ENCODE measurements at places on chromosomes 12 and 14.

DNA sequence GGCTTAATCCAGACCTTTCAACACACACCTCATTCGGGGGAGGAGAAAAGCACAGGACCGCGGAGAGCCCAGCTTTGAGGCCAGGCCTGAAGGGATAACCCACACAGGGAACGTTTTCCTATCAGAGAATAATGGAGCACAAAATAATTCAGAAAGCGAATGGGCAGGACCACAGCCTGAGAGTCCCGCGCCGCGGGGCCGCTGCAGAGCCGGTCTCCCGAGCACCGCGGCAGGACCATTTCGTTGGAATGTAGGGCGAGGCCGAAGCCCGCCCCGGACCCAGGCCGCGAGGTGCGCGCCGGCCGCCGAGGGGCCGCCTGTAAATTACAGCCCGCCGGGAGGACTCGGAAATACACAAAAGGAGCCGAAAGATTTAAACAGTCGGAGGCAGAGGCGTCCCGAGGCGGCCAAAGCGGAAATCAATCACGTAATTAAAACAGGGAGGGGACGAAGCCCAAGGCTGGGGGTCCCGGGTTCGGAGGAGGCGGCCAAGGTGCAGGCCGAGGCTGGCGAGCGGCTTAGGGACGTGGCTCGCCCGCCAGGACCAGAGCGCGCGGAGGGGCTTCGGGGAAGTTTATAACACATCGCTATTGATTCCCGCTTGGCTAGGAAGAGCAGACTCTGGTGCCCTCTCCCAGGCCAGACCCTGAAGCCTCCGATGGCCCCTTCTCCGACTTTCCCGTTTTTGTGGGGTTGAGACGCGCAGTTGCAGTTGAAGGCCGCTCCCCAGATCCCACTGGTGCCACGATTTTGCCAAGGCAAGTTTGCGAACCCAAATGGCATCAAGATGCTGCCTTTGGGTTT, 6.3 kb upstream of the HOXC4 start:
- DNase-seq = no peak

DNA sequence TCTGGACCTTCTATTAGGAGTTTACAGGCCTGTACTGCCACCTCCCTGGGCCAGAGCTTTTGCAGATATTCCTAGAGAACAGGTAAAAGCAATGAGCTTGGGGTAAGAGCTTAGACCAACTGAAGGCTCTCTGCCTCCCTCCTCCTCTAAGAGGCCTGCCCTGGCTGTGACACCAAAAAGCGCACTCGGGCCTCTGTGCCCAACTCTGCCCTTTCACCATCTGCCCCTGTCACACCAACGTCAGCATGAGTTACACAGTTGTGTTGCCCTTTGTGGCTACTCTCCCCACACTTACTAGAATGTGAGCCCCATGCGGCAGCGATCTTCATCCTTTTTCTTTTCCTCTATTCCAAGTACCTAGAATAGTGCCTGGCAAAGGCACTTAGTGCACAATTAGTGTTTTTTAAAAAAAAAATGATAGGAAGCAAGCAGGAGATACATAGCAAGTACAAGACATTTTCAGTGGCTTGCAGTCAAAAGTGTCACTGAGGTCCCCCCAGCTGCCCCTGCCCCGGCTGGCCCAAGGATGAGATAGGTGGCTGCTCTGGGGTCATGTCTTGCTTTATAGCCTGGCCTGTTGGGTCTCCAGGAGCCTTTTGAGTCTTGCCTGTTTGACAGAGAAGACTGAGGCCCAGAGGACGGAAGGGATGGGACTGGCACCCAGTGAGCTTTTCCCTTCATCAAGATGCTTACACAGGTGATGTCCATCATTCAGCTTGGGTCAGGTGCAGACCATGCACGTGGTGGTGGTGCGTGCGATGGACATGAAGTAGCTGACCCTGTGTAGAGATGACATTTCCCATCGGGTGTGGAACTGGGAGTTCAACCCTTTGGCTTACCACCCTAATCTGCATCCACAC, 12.5 kb downstream of the CKB start:
- no peak for DNase-seq

- no peak for DNase-seq
Measured at GRCh38 chr12:109864916-109865315, 15.4 kb downstream of the GLTP start.

GRCh38 chr14:70289138-70289537, 70.3 kb downstream of the COX16 start:
- peak; percentile 48 for DNase-seq

DNA sequence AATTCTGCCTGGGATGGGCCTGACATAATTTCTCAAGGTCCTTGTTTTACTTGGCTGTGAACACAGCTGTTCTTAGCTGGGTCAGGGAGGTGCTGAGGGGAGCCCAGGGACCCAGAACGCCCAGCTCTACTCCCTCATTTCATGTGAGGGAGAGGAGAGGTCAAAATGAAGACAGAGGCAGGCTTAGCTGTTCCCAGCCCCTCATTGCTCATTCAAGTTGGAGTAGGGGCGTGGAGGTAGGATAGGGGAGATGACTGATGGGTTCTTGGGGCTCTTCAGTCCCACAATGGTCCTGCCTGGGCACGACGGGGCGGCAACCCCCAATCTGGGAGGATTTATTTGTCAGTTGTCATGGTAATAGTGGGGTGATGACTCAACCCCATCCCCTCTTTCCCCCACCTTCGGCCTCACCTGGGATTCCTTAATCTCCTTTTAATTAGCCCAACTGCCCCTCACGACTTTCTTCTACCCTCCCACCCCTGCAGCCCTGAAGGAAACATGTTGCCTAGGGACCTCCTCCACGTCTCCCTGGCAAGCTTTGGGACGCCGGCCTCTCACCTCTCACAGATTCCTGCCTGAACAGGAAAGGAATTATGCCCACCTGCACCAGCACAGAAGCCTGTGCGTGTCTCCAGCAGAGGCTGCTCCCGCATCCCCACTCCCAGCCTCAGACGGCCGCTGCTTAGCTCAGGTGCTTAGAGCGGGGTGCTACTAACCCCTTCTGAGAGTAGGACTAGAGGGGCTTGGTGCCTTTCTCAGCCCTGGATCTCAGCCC, 10.2 kb downstream of the SPRYD3 start:
- no peak for DNase-seq

DNA sequence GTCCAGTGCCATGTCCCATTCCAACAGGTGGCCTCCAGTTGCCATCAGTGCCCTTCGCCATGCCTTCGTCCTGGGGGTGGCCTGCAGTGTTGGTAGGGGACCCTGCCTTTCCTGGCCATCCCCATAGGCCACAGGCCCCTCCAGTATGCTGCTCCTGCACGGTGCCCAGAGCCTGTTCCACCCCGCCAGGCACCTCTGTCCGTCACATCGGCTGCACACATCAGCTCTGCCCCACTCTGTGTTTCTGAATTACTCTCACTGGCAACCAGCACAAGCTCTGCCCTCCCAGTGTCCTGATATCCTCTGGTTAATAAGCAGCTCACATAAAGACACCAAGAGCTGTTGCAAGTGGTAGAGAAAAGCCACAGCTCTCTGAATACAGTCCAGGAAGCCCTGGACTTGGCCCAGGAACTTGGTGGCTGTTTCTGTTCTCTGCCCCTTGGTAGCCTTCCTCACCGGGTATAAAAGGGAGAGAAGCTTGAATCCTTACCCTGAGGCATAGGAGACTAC, 31.3 kb upstream of the ATP2A2 start:
- DNase-seq = no peak

GRCh38 chr14:86999036-86999435, 993.9 kb downstream of the GALC start:
- no peak for DNase-seq

GRCh38 chr12:50402264-50403000, 1.7 kb downstream of the LARP4 start:
- DNase-seq = no peak

- no peak for DNase-seq
Measured at GRCh38 chr14:81767266-81767995, 233.8 kb upstream of the SEL1L start.

DNA sequence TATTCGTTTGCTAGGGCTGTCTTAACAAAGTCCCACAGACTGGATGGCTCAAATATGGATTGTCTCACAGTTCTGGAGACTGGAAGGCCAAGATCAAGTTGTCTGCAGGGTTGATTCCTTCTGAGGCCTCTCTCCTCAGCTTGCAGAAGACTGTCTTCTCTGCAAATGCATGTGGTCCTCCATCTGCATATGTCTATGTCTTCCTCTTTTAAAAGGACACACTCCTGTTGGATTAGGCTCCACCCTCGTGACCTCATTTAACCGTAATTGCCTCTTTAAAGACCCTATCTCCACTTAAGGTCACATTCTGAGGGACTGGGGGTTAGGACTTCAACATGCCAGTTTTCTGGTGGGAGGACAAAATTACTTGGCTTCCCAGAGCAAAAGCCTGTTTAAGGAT, 123.3 kb downstream of the SLC38A6 start:
- no peak for DNase-seq

- DNase-seq = no peak
Measured at GRCh38 chr14:87617079-87617478, 375.9 kb downstream of the GALC start.

GRCh38 chr14:99041820-99042174, 230.2 kb downstream of the BCL11B start:
- no peak for DNase-seq

- no peak for DNase-seq
Measured at GRCh38 chr12:116677202-116677661, 60.6 kb downstream of the SPRING1 start.

DNA sequence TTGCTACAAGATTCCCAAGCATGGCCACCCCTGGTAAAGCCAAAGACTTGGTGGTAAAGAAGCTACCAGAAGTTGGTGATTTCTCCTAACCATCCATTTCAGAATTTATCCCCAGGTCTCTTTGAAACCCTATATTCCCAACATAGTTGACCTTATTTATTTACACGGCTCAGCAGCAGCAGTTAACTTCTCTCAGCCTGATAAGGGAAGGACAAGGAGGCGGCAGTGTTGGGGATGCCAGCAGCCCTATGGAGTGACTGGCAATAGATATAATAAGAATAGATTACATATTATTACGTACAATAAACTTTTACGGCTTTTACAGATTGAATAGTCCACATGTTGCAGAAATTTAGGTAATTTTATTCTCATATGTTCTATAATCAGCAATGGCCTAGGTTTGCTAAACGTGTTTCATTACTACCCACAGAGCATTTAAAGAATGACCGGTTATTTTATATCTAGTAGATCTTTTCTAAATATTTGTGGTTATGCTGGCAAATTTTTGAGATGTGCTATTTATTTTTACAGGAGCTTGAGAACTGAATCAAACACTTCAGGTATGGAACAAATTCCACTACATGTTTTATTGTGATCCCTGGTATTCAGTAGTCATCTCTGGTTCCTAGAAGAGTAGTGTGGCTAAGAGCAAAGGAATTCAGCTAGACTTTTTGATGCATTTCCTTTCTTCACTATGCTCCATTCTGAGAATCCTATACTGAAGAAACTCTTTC, 19.8 kb upstream of the PALS1 start:
- DNase-seq = no peak

- DNase-seq = no peak
Measured at GRCh38 chr12:110869026-110869425, 22.2 kb downstream of the CCDC63 start.

DNA sequence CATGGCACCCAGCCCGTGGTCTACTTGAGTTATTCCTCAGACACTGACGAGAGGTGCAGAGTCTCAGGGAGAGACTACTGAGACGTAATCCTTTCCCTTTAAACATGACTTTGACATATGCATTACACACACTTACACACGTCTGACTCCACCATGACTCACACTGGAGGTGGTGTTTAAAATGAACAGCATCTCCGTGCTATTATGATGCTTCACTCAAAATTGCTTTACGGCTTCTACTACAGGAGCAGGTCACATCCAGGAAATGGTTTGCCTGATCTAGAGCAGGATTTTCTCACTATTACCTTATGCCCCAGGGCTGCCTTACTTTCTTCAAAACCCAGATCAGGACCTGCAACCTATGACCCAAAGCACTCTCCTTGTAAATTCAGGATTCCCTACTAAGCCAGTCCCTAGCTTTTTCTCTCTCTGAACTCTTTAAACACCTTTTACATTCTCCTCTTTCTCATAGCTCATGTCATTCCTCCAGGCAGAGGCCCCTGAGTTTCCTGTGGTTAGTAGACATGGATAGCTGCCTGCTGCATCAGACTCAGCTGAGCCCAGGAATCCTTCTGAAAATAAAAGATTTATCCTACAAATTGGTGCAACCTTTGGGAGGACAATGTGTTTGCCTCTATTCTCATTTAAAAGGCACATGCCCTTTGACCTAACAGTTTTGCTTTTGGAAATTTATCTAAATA, 31.2 kb downstream of the TMCC3 start:
- DNase-seq = peak; percentile 28

Measured in activated T-cell treated with anti-CD3 and anti-CD28 coated beads for 48 hours (primary cell).